ENCODE measurements at places on chromosomes 11 and 22. TPM values are rescaled to one million over a fixed set of nuclear protein-coding genes. Genes with fewer than 3 reads are reported as not detected.

- no peak for DNase-seq
- H3K27me3 ChIP-seq: peaks cover 24% of the 10 kb centered on the region
- no peak overlapping the region for H3K27ac ChIP-seq
- H3K4me1 ChIP-seq: no peaks in the 10 kb centered on the region
Measured at GRCh38 chr11:34643311-34643710, 22.4 kb downstream of the EHF start.

Gene PRAME
- total RNA-seq: not detected

DNA sequence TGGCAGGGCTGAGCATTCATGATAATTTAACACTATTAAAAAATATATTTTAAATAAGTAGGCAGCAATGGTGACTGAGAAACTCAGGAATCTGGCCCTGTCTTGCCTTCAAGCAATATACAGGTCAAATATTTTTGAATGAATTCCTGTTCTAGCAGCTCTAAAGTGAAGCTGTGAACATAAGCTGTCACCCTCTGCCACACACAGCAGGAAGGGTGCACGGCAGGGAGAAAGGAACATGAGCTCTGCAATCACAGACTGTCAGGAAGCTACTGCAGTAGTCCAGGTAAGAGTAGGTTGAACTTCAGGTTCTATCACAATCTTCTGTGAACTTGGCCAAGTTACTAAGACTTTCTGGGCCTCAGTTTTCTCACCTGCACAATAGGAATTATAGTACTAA is 114.8 kb downstream of the SERGEF start:
- no peak overlapping the region for H3K27ac ChIP-seq
- H3K4me1 ChIP-seq: peaks cover 9% of the 10 kb centered on the region
- H3K4me3 ChIP-seq: no peak overlapping the region
- H3K36me3 ChIP-seq: peaks cover 9% of the 10 kb centered on the region

DNA sequence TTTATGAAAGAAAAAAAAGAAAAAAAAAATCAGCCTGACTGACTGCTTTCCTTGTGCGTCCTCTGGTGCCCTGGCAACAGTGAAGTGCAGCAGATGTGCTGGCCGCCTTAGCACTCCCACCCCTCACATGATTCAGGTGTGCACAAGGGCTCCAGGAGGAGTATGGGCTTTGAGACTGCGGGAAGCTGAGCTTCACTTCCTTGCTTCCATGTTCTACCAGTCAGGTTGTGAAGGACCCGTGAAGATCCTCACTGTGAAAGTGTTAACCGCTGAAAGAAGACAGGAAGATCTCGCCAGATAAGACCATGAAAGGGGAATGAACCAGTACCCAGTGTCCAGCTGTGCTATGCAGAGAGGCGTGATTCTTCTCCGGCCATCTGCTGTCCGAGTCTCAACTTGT is 48.2 kb downstream of the HIRA start:
- H3K4me1 ChIP-seq: peaks cover 4% of the 10 kb centered on the region
- no peak for DNase-seq
- no peak overlapping the region for H3K27ac ChIP-seq
- no peak overlapping the region for H3K4me3 ChIP-seq
- H3K36me3 ChIP-seq: peaks cover 2% of the 10 kb centered on the region

Gene CNGA4
- 0.23 TPM for total RNA-seq

Gene FAM89B
- total RNA-seq: 41.2 TPM

Gene MS4A4A
- 0.50 TPM for total RNA-seq

Gene PATE2
- not detected for total RNA-seq

Gene CFAP300
- not detected for total RNA-seq

Measured in T-helper 17 cell (primary cell).